ENCODE measurements at places on chromosomes 6 and 20.

GRCh38 chr20:17423782-17424181, 107.4 kb downstream of the BFSP1 start:
- no peak for DNase-seq

DNA sequence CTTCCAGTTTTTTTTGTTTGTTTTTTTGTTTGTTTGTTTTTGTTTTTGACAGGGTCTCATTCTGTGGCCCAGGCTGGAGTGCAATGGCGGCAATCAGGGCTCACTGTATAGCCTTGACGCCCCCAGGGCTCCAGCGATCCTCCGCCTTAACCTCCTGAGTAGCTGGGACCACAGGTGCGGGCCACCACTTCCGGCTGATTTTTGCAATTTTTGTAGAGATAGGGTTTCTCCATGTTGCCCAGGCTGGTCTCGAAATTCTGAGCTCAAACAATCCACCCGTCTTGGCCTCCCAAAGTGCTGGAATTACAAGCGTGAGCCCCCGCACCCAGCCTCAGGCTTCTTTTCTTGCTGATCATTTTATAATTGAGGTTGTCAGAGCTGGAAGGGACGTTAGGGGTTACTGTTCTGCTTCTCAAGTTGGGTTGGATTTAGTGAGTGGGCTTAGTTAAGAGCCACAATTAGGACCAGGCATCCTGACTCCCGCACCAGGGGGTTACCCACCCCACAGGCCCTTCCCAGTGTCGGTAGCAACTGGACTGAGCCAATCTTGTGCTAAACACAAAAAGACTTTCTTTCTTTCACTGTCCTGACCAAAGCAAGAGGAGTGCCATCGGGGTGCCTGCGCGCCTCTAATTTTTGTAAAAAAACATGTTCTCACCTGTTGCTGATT, 13.1 kb upstream of the ZSCAN9 start:
- DNase-seq = no peak

DNA sequence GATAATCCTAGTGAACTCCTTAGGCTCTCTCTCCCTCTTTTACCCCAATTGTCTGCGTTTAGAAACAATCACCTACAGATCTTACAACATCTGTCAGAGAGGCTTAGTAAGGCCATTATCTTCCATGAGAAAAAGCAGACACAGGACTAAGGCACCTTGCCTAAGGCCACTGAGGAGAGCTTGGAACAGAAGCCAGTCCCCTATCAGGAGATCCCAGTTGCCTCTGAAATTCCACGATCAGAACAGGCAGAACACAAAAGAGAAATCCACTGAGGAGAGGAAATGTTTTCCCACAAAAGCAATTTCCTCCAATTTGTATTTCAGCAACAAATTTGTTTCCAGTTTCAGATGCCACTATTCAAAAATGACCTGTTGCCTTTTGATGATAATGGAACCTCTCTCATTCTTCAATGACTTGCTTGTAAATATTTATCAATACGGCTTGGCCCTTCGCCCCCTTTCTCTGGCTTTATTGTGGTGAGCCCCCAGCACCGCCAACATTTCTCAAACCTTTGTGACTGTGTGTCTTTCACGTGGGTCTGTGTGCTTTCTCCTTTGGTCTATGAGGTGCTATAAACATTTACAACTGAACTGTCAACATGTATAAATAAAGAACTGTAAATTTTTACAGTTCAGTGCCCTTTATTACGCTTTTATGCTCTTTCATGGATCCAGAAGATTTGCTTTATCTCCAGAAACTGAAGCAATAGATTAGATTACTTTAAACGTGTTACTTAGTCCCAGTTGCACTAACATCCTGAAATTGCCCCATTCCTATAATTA, 187.8 kb upstream of the PHACTR1 start:
- no peak for DNase-seq

DNA sequence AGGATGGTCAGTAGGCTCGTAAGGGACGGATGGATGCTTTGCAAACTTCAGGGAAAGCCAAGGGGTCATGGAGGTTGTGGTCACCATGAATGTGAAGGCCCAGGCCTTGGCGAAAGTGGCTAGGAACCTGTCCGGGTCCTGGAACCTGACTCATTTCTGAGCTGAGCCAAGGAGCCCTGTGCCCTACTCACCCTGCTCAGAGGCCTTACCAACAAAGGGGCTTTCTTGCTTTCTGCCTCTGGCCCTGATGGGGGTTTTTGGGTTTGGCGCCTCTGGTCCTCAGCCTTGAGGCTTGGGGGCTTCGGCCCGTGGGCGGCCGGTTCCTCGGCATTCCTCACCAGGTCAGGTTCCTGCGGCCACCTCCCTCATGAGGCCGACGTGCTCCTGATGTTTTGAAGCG, 155.1 kb downstream of the DTNBP1 start:
- DNase-seq = no peak
